Hippocampal formation (tissue), 2 donors: ENCODE measurements at places on chromosomes 12 and 14.

GRCh38 chr12:120367233-120367923 lies 1.6 kb downstream of the MSI1 start:
- DNase-seq = no peak

DNA sequence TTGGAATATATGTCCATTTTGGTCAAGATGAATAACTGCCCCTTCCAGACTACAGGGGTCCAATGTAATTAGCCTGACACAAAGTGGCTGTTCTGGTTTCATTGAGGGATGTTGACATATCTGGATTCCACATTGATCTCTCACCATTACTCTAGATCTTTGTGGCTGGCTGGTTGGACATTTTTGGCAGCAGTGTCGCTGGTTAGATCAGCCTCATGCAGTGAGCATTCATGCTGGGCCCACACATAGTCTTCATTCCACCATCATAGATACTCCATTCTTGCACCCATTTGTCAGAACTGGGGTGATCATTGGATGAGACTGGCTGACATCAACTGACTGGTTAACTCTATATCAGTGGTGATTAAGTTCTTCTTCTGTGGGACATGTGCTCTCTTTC lies 74.4 kb downstream of the MGST1 start:
- DNase-seq = no peak

GRCh38 chr12:7067096-7067495 lies 6.6 kb downstream of the C1S start:
- DNase-seq = no peak

DNA sequence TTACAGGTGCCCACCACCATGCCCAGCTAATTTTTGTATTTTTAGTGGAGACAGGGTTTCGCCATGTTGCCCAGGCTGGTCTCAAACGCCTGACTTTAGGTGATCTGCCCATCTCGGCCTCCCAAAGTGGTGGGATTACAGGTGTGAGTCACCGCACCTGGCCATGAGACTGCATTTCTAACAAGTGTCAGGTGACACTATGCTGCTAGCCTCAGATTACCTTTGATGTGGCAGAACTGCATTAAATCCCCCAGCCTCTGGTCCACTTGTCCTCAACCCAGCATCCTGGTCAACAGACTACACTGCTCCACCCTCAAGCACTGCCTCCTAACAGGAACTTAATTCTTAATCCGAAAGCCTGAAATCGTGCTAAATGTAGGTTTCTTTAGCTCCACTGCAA lies 13.1 kb downstream of the LGMN start:
- DNase-seq = no peak

GRCh38 chr14:104805326-104805678 lies 4.4 kb downstream of the ZBTB42 start:
- DNase-seq = no peak

GRCh38 chr12:71010143-71010479 lies 89.6 kb upstream of the PTPRR start:
- DNase-seq = no peak
